ENCODE measurements at places on chromosomes 12 and 14.
A peak's percentile ranks its signal among the peaks of the same experiment; 100 is the strongest.

GRCh38 chr14:75297411-75298040, 18.9 kb downstream of the FOS start:
- no peak for DNase-seq

- DNase-seq: peak; percentile 97
Observed at GRCh38 chr14:23513005-23513817, 38.4 kb downstream of the ZFHX2 start.

DNA sequence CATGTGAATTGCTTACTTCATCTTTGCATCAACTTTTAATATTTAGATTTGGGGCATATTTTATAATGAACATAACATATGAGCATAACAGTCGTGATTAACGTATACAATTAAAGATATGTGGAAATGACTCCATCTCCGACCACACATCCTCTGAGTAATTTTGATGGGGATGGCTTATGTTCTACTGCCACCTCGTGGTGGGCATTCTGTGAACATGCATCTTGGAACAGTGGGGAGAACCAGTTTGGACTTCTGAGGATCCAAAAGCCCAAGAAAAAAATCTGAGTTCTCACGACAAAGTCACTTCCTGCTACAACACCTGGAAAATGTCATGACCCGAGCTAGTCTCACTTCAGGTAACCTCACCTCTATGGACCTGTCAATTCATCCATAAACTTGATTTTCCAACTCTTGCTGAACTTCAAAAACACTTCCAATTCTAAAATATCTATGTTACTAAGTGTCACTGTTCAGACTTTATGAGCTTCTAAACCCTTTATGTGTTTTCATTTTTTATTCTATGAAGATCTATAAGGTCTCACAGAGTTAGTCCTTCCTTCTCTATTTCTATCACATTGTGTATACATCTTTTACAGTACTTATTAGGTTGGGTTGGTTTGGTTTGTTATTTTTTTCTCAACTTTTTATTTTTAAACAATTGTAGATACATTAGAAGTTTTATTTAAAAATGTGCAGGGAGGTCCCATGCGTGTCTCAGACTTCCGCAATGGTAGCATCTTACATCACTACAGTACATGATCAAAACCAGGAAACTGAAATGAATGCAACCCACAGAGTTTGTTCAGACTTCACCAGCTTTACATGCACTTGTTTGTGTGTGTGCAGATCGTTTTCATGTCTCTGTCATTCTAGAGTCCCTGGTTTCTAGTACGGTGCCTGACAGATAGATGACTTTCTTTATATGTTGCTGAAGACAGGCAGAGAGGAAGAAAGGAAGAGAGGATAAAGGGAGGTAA, 38.2 kb upstream of the STAB2 start:
- peak; percentile 61 for DNase-seq

DNA sequence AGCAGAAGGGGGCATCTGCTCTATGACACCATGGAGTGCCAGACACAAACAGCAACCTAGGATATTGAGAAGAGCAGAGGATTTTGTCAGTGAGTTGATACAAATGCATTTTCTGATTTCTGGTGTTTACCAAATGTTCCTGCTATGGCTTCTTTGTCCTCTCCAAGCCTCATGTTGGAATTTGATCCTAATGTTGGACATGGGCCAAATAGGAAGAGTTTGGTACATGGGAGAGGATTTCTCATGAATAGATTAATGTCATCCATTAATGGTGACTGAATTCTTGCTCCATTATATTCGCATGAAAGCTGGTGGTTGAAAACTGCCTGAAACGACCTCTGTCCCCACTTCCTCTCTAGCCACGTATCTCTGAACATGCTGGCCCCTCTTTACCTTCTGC, 1002.2 kb upstream of the FLRT2 start:
- peak; percentile 23 for DNase-seq

- no peak for DNase-seq
Observed at GRCh38 chr12:4289231-4289878, 15.8 kb downstream of the CCND2 start.

GRCh38 chr12:53241623-53242412, 9.8 kb upstream of the RARG start:
- no peak for DNase-seq

GRCh38 chr14:79281244-79282152, 929.8 kb downstream of the DIO2 start:
- DNase-seq: no peak

DNA sequence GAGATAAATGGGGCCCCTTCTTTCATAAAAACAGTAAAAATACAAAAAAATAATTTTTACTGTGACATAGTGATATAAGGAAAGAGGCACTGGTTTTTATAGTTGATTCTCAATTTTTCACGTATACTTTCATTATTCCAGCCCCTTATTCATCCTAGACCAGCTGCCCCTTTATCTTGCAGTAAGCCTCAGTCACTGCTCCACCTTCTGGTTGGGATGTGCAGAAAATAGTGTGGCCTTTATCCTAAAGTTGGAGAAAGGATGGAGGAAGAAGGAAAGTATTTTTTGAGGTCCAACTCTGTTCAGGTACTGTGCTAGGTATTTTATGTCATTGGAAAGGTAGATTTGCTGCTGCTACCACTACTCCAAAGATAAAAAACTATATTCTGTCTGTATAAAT, 172.7 kb downstream of the ANO6 start:
- no peak for DNase-seq

DNA sequence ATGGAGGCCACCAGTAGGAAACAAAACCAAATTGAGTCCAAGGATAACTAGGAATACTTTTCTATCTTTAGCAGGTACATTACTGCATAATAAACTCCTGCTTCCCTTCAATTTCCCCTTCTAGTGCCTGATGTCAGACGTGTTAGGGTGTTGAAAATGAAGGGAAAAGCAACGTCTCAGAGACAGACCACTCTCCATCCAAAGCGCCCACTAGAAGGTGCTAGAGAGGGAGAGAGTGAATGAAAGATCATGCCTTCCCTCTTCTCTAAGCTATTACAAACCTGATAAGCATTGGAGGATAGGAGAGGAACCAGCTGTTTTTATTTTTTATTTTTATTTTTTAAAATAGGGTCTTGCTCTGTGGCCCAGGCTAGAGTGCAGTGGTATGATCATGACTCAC, 64.1 kb downstream of the ZNF641 start:
- DNase-seq: no peak

GRCh38 chr14:39060818-39061437, 42.1 kb downstream of the SEC23A start:
- no peak for DNase-seq

GRCh38 chr14:81192594-81192993, 28.2 kb downstream of the GTF2A1 start:
- no peak for DNase-seq

DNA sequence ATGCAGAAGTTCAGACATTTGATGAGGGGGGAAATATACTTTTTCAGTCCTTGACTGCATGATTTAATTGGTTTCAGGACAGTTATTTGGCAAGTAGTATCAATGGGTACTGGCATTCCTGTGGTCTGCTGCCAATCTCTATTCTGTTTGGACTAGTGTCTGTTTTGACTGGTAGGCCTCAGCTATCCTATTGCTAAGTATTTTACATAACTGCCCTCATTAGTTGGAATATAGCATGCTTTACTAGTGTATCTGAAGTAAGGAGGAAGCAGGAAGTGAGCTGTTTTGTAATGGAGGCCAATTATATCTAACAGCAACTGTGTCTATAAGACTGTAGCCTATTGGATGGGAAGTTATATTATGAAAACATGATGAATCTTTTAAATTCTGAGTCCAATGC, 104.3 kb downstream of the FLRT2 start:
- DNase-seq: no peak

- no peak for DNase-seq
Observed at GRCh38 chr12:33265900-33266299, 173.7 kb downstream of the SYT10 start.

DNA sequence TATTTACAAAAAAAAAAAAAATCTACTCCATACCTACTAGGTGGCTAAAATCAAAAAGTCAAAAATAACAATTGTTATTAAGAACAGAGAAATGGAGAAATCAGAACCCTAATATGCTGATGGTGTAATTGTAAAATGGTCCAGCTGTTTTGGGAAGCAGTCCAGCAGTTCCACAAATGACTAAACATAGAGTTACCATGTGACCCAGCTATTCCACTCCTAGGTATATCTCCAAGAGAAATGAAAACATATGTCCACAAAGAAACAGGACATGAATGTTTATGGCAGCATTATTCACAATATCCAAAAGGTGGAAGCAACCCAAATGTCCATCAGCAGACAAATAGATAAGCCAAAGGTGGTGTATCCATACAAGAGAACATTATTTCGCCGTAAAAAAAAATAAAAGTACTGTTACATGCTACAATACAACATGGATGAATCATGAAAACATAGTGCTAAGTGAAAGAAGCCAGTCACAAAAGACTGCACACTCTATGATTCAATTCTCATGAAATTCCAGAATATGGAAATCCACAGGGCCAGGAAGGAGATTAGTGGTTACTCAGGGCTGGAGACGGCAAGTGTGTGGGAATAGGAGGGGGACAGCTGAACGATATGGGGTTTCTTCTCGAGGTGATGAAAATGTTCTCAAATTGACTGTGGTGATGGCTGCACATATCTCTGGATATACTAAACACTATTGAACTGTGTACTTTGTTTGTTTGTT, 9.1 kb upstream of the DPF3 start:
- DNase-seq: no peak

GRCh38 chr14:64407329-64407728, 19.2 kb downstream of the MTHFD1 start:
- no peak for DNase-seq

GRCh38 chr14:21680072-21680471, 6.5 kb upstream of the OR4E1 start:
- DNase-seq: no peak

- no peak for DNase-seq
Observed at GRCh38 chr12:83826112-83826511, 1086.5 kb downstream of the SLC6A15 start.

- DNase-seq: no peak
Observed at GRCh38 chr12:114163771-114164170, 197.6 kb upstream of the RBM19 start.

GRCh38 chr12:111766608-111767361, at the start of gene ALDH2:
Gene ALDH2, plus strand, starts transcription at chr12:111766933. Its CDS starts 50 bp downstream, at chr12:111766983.
- peak; percentile 19 for DNase-seq

GRCh38 chr12:132078190-132078589, 65.9 kb downstream of the DDX51 start:
- DNase-seq: no peak

DNA sequence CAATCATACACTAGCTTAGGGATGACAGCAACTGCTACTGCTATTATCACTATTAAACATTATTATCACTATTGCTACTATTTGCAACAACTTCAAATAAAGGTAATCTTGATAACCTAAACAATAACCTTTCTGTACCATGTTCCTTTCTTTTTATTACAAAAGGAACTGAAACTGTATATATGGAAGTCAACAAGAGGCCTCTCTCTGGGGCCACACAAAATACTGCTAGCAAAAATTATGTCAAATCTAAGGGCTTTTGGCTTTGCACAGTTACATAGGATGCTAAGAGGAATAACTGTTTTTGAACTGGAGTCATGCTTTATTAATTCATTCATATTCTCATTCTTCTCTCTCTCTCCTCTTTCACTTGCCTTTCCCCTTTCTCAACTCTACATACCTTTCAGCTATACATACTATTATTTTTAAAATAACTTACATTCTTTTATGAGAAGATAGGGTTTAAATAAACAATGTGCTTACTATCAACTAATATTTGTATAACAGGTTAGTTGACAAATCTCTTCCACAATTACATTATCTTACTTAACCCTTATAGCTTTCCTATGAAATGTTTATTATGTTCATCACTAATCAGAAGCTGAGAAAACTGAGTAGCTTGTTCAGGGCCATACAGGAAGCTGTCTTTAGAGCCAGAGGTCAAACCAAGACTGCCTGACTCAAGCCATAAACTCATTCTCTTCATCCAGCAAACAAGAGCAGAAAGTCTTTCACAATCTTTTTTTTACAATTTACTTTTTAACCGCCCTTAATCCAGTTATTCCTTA, 25.7 kb downstream of the SPTSSA start:
- no peak for DNase-seq

DNA sequence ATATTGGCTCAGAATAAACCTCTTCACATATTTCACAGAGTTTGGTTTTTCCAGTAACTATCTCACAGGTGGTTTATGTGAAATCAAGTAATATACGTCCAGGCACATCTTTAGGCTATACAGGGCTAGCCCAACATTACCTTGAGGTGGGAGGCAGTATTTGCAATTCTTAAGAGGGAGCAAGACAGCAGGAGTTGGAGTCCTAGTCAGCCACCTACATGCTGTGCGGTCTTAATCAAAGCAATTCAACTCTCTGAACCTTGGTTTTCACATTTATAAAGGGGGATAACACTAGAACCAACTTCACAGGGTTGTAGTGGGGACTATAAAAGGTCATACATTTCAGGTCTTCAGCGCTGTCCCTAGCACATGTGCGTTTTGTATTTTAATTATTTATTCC, 73.5 kb upstream of the FICD start:
- no peak for DNase-seq

- DNase-seq: no peak
Observed at GRCh38 chr12:80813820-80814219, 97.1 kb downstream of the MYF5 start.

DNA sequence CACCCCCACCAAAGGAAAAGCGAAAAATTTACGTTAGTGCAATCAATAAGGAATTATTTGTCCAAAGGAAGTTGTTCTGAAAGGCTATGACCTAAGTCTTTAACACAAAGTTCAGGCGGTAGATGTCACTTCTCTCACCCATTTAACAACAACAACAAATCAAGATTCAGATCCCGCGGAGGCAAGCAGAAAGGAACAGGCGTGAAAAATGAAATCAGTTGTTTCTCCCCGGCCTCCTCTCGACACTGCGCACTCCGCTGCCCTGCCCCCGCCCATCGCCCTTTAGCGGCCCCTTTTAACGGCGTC, 1.4 kb downstream of the DENND5B start:
- no peak for DNase-seq

DNA sequence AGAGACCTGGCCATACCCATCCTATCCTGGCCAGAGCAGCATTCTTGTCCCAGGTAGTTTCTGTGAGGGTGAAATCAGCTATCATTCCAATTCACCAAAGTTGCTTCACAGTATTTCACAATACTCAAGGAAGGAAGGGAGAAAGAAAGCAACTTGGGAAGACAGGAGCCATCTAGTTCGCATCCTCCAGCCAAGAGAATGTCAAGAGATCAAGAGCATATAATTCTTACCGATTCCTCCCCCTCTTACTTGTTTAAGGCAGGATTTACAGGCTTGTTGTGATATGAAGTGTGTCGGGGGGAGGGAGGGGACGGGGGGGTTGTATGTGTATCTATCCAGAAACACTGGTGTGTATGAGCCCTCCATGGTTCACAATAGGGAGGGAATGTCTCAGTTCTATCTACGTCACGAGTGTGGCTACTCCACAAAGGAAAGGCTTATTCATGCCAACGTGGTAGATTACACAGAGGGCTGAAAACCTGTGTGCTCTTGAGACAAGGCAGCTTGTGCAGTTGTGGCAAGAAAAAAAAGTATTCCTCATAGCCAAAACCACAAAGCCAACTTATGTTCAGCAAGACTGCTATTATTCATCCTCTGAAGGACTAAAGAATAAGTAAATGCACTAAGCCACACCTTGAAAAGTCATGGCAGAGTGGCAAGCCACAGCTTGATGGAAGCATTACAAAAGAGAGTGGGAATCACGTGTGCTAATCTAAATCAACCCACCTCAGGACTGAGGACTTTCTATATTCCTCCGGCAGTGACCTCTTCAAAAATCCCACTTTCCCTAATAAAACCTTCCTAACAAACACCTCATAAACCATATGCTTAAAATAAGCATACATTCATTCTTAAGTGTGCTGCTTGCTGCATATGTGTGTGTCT, 35.0 kb downstream of the CORO1C start:
- DNase-seq: no peak

Data from NCI-H1694 treated with DMSO at 0.1 percent for 48 hours (cell line).